ENCODE measurements at places on chromosomes 12 and 14.

GRCh38 chr14:61019537-61019936, 38.5 kb downstream of the SLC38A6 start:
- no peak for DNase-seq

DNA sequence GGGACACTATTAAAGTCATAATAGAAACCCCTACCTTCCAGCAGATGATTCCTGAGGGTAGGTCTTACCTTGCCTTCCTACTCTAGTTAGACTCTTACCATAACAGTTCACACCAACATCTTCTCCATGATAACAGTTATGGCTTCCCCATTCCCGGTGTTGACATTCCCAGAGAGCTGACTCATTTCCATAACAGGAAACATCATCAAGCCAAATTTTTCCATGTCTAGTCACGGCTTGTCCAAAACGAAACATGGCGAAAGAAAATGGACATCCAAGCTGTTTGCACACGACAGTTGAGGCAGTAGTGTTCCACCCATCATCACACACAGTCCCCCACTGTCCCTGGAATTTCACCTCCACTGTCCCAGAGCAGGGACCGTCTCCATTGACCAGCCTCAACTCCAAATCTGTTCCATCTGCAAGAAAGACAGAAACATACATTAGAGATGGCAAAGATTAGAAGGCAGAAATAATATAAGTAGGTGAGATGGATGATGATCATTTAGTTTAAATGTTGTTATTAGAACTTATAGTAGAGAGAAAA, 10.6 kb downstream of the CD163L1 start:
- no peak for DNase-seq

GRCh38 chr14:33812601-33813000, 138.3 kb downstream of the EGLN3 start:
- no peak for DNase-seq

DNA sequence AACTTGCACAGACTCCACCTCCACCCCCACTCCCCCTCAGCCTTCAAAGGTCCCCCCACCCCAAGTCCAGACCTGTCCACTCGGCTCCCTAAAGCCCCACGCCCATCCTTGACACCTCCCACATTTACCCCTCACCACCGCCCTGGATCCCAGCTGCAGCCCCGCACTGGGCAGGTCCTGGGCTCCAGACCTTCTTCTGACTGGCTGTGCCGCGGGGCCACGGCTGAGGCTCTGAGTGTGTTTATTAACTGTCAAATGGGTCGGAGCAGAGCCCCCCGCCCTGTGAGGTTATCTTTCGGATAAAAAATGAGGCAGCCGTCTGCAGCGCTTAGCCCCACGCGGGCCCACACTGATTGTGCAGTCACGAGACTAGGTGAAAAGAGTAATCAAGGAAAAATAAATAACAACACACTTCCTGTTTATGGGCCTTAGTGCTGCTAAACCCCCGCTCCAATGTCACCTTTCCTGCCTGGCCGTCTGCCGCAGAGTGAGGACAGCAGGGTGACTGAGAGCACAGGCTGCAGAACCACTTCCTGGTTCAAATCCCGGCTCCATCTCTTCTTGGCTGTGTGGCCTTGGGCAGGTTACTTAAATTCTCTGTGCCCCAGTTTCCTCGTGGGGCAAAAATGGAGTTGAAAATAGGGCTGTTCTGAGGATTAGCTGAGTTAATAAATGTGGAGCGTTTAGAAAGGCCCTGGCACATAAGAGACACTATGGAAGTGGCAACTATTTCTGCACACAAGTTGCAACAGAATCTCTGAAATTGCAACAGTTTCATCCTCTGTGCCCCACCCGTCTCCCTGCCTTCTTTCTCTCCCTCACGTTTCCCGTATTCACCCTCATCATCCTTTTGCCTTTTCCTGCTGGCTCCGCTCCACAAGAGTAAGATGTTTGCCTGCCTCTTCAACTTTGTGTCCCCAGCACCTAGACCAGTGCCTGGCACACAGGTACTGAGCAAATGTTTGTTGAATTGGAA, 9.4 kb downstream of the SETD1B start:
- no peak for DNase-seq

DNA sequence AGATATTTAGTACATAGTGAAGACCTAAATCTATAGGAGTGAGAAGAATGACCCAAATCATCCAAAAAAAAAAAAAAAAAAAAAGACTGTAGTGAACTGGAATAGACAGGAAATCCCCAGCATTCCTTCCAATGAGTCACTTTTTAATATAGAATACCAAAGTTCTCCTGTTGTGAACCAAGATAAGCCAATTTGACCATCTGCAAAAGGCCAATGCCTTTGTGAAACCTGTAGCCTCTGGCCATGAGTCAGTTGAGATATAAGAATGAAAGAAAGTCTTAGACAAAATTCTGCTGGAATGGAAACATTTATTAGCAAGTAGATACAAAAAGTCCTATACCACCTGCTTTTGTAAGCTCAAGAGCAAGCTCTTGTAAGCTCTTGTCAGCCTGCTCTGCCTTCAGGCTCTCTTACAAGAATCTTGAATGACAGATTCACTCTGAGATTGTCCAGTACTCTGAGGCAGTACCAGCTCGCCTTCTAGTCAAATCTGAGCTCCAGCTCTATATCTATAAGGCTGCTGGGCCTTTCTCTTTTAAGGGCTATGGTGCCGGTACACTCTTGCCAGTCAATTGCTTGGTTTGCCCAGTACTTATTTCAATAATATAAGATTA, 243.0 kb upstream of the TMTC1 start:
- no peak for DNase-seq

DNA sequence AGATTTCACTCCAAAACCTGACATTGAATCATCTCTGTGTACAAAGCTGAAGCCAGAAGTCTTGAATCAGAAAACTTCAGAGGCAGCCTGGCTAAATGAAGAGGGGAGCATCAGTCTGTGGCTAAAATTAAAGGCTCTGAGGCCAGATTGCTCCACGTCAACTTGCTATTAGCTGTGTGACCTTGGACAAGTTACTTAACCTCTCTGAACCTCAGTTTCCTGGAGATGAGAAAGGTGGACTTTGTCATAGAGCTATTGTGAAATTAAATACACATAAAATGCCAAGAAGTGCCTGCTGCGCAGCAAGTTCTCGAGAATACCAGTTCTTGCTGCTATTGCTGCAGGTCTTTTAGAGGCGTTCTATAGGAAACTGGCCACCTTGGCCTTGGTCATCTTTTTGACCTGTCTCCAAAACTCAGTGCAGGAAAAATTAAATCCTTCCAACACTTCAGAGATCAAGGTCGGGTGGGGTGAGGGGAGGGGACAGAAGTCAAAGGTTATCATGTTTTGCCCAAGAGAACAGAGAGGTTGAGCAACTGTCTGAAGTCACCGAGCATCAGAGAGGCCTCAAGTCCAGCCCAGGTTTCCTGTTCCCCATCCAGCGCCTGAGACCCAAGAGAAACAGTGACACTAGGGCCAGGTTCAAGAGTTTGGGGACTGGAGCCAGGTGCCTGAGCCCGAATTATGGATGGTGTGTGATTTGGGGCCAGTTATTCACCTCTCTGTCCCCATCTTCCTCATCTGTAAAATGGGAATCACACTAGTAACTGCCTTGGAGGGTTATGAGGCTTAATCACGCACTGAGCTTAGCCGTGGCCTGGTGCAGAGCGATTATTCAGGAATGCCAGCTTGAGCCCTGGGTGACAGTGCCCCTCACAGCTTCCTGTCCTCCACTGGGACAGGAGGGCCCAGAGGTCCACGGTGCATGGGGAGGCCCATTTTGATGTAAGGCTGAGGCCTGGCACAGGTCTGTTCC, 1.1 kb downstream of the SERPINA1 start:
- DNase-seq, result no peak

DNA sequence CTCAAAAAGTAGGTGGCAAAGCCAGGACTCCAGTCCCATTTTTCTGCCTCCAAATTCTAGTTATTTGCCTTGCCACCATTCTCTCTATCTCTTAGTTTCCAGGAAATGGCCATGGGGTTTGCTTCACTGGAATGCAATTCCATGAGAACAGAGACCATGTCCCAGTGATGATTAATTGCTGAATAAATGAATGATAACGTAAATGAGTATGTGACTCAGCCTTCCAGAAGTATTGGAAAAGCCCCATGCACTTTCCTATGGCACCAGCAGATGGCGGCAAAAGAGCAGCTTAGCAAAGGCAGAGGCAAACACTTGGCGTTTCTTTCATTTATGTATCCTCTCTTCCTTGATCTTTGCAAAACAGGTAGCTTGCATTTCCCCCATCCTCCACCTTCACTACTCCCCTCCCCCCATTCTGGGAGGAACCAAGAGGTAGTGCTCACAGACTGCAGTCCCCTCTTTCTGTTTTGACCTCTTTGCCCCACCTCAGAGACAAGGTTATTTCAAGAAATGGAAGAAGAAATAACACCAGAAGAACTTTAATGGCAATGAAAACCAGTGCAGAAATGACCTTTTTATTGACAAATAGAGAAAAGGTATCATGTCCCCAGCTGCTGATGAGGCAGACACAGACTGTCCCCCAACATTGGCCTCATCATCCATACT, 21.3 kb downstream of the TBX3 start:
- DNase-seq, result no peak

DNA sequence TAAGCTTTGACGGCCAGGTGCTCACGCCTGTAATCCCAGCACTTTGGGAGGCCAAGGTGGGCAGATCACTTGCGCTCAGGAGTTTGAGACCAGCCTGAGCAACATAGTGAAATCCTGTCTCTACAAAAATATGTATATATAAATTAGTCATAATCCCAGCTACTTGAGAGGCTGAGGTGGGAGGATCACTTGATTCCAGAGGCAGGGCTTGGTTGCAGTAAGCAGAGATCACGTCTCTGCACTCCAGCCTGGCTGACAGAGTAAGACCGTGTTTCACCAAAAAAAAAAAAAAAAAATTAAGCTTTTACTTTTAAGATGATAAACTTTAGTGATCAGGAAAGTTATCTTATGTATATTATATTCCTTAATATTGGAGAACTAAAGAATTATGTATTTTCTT, 18.0 kb upstream of the SNAPC1 start:
- no peak for DNase-seq

DNA sequence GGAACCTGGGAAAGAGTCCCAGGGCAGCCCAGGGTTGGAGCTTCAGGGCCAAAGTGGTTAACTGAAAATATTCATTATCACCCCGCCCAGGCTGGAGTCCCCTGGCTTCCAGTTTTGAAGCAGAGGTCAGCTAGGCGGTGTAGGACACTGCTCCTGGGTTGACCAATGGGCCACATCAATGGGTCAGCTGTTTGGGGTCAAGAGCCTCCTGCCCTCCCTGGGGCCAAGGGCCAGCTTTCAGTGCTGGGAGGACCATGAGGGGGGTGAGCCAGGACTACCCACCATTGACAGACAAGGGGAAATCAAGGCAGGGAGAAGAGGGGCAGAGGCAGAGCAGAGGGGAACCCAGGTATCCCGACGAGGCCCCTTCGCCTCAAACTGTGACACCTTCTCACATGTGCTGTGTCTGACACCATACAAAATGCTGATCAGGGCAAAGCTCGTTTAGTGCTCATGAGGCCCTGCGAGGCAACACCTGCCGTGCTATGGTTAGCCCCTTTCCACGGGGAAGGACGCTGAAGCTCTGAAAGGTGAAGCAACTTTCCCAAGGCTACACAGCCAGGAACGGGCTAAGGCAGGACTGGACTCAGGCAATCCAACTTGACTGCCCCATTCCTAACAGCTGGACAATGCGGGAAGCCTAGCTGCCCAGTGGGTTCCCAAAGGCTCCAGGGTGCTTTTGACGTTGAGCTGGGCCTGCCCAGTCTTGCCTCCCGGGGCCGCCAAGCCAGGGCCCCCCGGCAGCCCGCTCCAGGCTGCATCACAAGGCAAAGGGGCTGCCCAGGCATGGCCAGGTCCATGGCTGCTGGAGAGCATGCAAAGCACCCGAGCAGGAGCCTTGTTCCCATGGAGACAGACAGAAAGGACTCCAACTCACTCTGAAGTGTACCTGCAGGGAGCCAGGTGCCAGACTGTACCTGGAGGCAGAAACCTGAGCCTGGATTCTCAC, 2.0 kb downstream of the SYNE3 start:
- no peak for DNase-seq

DNA sequence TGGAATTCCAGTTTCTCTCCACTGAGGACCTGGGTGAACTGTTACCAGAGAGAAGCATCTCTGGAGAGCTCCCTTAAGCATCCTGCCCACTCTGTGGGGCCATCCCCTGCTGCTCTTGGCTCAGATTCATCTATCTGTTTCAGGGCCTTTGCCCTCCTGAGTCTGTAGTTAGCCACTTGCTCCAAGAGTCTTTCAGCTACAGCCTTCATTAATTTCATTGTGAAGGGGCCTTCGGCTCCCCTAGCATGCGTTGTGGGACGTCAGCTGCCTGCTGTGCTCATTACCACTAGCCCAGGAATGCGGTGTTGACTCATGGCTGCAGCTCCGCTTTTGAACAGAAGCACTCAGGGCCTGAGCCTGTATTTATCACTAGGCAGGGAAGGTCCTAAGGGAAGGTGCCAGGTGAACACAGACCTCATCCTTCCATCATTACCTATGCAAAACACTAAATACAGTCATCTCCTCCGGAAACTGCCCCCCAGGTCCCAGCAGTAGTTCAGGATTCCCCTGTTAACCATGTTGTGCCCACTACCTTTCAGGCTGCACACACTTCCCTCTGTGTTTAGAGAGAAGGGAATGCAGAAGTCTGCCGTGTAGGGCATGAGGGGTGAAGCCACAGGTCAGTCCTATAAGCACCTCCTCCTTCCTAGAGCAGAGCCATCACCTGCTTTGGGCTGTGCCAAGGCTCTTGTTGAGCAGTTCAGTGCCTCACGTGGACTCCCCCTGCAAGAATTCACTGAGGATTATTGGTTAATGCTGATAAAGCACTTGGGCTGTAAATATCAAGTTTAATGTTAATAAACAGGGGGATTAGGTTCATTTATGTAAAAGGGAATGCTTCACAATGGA, 191.4 kb downstream of the CACNA1C start:
- no peak for DNase-seq

- DNase-seq, result no peak
Measured at GRCh38 chr14:93343266-93343665, 3.7 kb upstream of the COX8C start.

GRCh38 chr14:102518063-102518648, 8.6 kb upstream of the ANKRD9 start:
- DNase-seq, result no peak

DNA sequence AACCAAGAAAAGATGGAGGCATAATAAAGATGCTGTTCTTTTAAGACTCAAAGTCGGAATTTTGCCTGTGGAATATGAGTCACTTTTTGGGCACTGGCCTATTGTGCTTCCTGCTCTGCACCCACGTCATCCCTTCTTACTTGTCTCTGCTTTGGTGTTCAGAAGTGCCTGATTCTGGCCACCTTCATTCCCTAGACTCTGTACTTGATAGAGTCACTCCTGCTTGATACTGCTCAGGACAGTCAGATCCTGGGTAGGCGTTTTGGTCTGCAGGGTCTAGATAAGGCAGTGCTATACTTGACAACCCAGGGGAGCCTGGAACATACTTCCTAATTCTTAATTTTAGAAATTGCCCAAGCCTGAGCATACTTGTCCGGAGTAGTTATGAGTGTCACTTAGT, 1.9 kb downstream of the LRRK2 start:
- DNase-seq, result no peak

GRCh38 chr12:41327096-41327895, 139.2 kb downstream of the PDZRN4 start:
- no peak for DNase-seq

GRCh38 chr12:97520106-97520505, 57.5 kb downstream of the RMST start:
- DNase-seq, result no peak

Data from activated CD8-positive, alpha-beta memory T cell treated with anti-CD3 and anti-CD28 coated beads for 48 hours (primary cell).